ENCODE measurements at places on chromosomes 3 and 15. TPM values are rescaled to one million over a fixed set of nuclear protein-coding genes. Genes with fewer than 3 reads are reported as not detected.

The CCDC191 gene
- total RNA-seq = 1.3 TPM

The NOX5 gene
- total RNA-seq = 0.16 TPM

GRCh38 chr3:175212896-175213295 lies 353.8 kb downstream of the NAALADL2 start:
- no peak for DNase-seq

The PCCB gene
- 112 TPM for total RNA-seq

The KBTBD8 gene
- 4.4 TPM for total RNA-seq

DNA sequence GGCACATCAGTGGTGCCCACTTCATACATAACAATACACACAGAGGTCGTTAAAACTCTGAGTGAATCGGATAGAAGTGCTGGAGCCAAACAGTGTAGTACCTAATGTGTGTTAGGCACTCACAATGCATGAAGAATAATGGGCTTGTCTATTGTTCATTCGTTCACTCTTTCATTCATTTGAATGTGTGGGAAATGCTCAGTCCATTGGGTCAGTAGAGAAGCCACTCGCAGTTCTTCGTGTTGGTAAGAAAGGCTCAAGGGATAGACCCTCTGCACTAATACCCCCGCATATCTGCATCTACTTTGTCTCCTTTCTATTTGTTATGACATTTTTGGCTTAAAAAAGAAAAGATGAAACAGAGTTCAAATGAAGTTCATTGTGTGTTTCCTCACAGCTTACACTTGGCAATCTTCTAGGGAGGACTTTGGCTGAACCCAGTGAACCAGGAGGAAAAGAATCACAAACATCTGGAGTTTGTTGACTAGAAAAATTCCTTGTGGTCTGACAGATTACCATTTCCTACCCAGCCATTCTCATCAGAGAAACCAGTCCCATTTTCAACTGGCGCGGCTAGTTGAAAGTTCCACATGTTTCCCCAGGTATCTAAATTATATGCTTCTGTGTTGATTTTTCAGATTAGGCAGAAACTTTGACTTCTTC lies 32.8 kb upstream of the MFSD1 start:
- DNase-seq = no peak

The ACAD11 gene
- total RNA-seq = 18.0 TPM

DNA sequence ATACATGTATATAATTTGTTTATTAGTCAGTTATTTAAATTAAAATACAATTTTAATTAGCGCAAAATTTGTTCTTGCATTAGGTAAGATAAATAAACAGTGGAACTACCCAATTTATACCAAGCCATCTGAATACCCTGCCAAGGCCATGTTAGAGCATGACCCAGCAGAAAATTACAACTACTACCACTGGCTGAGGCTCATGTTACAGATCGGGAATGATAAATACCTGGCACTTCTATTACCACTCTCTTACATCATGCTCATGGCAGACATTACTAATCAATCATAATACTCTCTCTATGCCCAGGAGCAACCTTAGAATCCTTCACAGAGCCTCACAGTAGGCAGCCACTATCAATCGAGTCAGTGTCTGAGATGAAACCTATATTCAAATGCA lies 21.2 kb upstream of the LMOD3 start:
- DNase-seq = no peak

The GOLGA8J gene
- not detected for total RNA-seq

- DNase-seq = no peak
These were observed 329.5 kb downstream of the CADM2 start for GRCh38 chr3:85288257-85288656.

DNA sequence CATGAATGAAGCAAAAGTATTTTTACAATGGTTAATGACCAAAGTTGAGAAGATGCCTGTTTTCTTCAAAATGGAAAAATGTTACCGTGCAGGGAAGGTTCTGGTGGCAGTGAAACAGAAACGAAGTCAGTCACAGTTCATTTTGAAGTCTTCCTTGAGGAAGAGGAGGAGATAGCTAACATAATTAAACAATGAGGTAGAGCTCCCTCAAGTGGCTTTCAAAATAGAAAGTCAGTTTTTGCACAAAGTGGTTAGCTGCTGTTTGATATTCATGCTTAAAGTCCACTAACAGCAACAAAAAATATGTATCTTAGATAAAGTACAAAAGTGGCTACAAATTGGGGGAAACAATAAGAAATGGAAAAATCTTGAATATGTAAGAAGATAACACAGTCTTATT lies 87.3 kb downstream of the TFG start:
- DNase-seq = no peak

GRCh38 chr3:173893066-173893465 lies 495.5 kb downstream of the NLGN1 start:
- DNase-seq = no peak

The P2RY14 gene
- total RNA-seq = 1.3 TPM

The PLCH1 gene
- 1.5 TPM for total RNA-seq

The SLC12A1 gene
- total RNA-seq = not detected

The GRAMD1C gene
- total RNA-seq = 3.0 TPM

The CCRL2 gene
- 0.89 TPM for total RNA-seq

GRCh38 chr3:42214064-42214463 lies 51.9 kb downstream of the CCK start:
- DNase-seq = no peak

DNA sequence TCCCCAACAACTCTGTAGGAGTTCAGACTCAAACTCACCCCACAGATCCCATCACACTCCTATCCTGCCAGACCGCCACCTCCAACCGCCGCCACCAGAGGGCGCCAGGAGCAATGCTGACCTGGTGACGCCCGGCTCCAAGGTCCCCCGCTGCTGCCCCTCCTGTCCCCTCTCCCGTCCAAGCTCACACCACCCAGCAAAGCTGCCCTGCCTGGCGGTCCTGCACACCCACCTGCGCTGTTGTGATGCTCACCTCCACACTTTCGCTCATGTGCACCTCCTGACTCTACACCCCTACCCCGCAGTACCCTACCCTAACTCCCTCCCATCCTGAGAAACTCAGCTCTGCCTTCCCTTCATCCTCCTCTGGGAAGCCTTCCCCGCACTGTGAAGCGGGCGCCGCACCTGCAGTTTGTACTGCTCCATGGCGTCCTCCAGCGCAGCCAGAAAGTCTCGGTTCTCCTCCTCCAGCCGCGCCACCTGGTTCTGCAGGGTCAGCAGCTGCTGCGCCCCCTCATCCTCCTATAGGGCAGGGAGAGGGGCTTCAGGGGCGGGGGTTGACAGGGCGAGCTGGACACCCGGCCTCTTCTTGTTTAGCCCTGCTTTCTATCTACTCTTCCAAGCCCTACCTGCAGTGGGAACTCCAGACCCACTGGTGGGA lies 7.9 kb downstream of the KIF7 start:
- DNase-seq = peak; percentile 79

DNA sequence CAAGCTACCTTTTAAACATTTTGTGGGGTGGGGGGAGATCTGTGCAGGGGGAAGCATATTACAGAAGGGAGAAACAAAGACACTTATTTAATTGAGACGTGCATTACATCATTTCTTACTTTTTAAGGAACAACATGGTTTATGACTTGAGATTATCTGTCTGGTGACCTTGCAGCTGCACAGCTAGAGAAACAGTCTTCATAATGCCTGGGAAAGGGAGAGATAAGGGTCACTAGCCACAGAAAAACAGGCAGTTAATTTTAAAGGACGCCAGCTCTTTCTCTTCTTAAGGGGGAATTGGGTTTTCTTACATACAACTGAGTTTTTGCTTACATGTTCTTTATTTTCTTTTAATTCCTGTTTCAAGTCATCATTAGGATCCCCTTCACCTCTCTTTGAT lies 147.9 kb downstream of the SST start:
- no peak for DNase-seq

DNA sequence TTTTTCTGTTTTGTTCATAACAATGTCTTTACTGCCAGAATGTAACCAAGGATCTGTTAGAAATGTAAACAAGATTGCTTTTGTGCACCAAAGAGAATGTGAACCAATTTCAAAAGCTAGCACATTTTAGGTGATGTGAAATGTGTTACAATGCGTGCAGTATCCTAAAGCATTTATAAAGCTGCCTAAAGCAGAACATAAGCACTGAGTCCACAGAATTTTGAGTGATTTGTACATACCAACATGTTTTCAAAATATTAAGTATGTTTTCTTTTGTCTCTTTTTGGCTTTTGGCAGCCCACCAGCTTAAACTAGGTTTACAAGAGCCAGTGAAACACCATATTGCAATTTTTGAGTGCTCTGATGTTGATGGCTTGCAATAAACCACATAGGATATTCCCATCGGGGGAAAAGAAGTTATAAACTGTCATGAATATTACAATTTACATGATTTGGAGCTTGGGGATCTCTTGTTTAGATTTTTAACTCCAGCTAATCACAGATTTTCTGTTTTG lies 364.0 kb downstream of the ZIC1 start:
- no peak for DNase-seq

The DLL4 gene
- total RNA-seq = 9.8 TPM

- DNase-seq = peak; percentile 78
These were observed 28.4 kb downstream of the CCDC12 start for GRCh38 chr3:46947981-46948791.

The GOLGA8T gene
- 0.44 TPM for total RNA-seq

DNA sequence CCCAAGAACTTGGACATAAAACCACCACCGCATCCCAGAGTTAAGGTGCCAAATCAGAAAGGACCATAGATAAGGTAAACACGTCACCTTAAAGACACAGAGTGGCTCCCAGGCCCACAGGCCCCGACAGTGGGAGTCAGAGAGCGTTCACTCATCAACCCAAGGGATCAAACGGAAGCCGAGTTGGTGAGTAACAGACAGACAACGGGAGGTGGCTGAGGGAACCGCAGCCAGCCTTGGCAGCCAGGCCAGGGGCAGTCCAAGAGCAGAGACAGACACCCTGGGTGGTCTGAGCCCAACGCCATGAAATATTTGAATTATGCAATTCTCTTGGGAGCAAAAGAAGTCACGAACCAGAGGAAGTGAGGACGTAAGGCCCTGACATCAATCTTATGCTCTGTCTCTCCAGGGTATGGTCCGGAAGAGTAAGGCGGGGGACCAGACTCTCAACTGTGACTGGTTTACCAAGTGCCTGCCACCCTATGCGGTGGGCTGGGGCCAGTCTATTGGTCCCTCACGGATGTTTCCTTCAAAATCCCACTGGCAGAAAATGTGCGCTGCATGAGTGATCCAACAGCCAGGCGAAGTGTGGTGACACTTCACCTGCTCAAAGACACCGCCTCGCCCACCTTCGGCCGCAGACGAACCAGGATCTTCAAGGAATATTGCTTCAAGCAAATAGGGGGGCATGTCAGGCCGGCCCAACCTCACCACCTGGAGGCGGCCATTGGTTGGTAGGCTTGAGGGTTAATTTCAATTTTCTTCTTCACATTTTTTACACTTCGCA lies 34.3 kb downstream of the TMEM44 start:
- no peak for DNase-seq

GRCh38 chr3:27939940-27940339 lies 217.8 kb upstream of the EOMES start:
- no peak for DNase-seq

The PARP3 gene
- total RNA-seq = 9.8 TPM

DNA sequence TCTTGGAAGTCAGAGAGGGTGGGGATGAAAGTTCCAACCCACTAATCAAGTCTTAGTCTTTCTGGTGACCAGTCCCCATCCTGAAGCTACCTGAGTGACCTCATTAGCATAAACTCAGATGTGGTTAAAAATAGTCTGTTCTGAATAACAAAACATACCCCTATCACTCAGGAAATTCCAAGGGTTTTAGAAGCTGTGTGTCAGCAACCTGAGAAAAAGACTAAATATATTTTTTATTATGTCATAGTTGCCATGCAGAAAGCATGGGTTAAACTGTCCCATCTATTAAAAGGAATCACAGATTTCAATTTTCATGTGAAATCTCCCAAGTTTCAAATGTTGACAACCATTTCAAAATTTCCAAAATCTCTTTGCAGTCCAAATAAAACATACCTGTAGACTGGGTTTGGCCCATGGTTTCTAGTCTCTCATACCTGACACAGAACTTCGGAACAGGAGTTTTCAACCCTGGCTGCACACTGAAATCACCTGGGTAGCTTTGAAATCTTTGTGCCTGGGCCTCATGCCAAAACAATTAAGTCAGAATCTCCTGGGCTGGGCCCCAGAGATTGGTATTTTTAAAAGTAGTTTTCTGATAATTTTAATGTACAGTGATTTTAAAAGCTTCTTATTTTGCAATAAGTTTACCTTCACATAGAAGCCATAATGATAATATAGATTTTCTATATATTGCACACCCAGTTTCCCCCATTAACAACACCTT lies 476.3 kb downstream of the RBMS3 start:
- no peak for DNase-seq

GRCh38 chr3:157132936-157133335 lies 27.0 kb downstream of the CCNL1 start:
- DNase-seq = no peak

The CMTM8 gene
- total RNA-seq = 7.1 TPM

The TMEM40 gene
- 1.8 TPM for total RNA-seq

The ESYT3 gene
- 2.6 TPM for total RNA-seq

GRCh38 chr3:150970665-150971324 lies 1.7 kb downstream of the CLRN1 start:
- DNase-seq = no peak

- no peak for DNase-seq
These were observed 462.6 kb downstream of the PDCD6IP start for GRCh38 chr3:34261001-34261385.

The ZIC1 gene
- not detected for total RNA-seq

GRCh38 chr3:13540297-13540995 lies 8.5 kb upstream of the FBLN2 start:
- DNase-seq = no peak

The SLC24A5 gene
- not detected for total RNA-seq

All from right atrium auricular region (tissue), 2 donors.